ENCODE measurements at places on chromosomes 2 and 18.

DNA sequence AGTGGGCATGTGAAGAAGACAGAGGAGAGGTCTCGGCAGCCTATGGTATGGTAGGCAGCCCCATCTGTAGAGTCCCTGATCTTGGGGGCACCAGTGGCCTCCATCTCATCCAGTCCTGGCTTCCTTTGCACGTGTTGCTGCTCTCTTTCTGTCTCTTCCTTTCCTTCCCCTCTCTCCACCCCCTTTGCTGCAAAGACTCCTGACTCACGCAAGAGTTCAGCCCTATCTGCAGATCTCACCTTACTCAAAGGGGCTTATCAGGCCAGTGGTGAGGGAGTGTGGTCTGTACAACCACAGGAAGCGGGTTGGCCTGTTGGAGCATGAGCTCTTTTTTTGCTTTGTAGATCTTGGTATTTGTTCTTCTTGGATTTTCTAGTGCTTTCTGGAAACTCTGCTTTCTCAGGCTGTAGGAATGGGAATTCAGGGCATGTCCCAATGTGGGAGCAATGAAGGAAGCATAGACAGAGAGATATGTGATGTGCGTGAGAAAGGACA is 14.6 kb upstream of the NT5DC4 start:
- peak; percentile 99 for DNase-seq

GRCh38 chr2:66692521-66693054 is 257.7 kb downstream of the MEIS1 start:
- DNase-seq = no peak

- DNase-seq = no peak
Observed at GRCh38 chr2:46774499-46775228, 140.9 kb downstream of the MCFD2 start.

DNA sequence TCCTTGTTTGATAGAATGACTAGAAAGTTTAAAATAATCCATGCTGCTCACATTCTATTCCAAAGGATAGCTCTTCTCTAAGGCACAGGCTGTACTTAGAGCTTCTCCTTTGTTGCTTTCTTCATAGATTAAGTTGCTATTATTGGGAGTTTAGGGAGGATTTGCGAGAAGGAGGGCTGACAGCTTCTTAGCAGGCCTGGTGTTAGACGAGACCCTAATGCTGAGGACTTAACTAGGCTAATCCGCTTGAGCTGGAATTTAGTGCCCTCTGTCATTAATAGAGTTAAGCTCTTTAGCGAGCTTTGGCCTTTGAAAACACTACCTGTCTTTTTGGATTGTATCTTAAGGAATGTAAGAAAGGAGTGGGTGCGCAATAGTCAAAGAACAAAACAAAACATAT is 81.3 kb downstream of the MOGAT1 start:
- no peak for DNase-seq

DNA sequence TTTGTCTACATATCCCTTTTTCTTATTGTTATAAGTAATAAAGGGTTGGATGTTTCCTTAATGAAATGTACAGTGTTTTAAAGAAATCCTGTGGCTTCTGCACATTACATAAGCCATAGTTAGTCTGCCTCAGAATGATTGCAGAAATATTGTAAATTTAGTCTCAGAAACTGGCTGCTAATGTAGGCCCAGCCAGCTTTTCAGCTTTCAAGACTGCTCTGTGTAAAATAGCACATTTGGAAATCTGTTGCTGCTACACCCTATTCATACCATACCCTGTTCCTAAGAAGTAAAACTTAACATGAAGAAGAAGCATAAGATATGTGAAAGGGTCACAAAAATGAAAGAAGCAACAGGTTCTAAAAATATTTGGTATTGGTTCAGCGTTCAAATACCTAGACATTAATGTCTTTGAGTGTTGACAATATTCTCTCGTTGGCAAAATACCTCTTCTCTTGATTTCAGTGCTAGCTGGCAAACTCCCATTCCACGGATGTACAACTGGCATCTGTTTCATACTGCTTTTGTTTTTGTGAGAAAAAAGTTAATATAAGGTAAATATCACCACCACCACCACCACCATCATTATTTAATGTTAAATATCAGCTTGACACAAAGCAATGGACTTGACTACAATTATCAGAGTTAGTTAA is 19.2 kb upstream of the NCKAP1 start:
- DNase-seq = no peak

DNA sequence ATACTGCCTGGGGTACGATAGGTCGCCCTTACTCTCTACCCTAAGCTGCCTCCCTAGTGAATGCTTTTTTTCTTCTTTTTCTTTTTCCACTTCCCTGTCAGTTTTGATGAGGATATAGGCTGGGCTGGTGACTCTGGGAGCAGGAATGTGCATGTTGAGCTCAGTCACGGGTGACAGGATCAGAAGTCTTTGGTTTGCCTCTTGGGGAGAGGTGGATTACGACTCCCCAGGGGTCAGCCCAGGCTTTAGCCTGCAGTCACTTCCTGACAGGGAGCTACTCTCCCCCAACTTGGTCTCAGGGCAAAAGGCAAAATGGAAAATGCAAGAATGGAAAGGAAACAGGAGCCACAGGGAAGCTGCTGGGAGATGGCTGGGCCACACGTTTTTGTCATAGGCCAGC is 57.3 kb downstream of the THNSL2 start:
- no peak for DNase-seq

GRCh38 chr18:23640052-23640451 is 22.7 kb downstream of the ANKRD29 start:
- DNase-seq = no peak

DNA sequence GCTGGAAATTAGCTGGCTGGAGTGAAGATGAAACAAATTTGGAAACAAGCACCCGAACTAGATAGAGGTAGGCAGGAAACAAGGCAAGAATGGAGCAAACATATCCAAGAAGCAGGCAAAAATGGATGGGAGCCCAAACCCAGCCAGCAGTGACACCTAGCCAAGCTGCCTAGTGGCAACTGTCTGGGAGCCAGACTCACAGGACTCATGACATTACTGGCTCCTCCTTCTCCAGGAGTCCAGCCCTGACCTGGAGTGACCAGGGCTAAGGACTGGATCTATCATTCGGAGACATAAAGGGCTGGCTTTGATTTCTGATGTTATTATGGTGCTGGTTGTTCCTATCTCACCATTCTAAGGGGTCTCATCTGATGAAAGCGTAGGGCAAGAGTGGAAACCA is 21.3 kb upstream of the ALK start:
- DNase-seq = no peak

GRCh38 chr2:231554748-231555545 is 24.7 kb upstream of the NMUR1 start:
- peak; percentile 47 for DNase-seq

DNA sequence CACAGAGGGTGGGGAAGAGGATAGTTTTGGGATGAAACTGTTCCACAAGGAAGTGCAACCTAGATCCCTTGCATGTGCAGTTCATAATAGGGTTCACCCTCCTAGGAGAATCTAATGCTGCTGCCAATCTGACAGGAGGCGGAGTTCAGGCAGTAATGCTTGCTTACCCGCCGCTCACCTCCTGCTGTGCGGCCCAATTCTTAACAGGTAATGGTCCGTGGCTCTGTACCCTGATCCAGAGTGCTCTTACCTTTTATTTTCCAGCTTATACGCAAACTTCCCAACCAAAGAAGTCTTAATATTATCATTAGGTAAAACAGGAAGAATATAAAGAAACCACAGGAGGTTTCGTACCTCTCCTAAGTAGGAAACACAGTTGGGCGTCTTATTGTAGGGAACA is 82.7 kb upstream of the CD302 start:
- DNase-seq = no peak

GRCh38 chr2:71458413-71459083 is 5.2 kb downstream of the DYSF start:
- DNase-seq = no peak

- DNase-seq = peak; percentile 2
Observed at GRCh38 chr2:118763797-118764196, 83.7 kb downstream of the EN1 start.

- DNase-seq = no peak
Observed at GRCh38 chr2:86281066-86281700, 56.2 kb downstream of the REEP1 start.

GRCh38 chr2:70679259-70679658 is 88.7 kb downstream of the ADD2 start:
- DNase-seq = no peak

- DNase-seq = no peak
Observed at GRCh38 chr2:145025382-145025781, 505.5 kb upstream of the ZEB2 start.

DNA sequence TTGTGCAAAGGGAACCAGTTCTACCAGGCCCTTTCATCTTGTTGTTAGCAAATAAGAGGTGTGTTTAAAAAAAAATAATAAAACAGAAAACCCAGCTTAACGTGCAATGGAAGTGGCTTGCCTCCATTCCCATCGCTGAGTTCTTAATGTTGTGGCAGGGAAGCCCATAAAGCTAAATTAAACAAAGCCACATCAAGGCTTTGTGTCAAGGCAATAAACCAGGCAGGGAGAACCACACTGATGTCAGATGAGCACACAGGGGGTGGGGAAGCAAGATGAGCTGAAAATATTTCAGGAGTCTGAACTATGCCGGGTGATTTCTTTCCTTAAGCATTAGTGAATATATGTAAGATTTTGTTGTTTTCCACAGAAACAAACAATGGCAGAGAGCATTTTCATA is 73.5 kb downstream of the PHLPP1 start:
- DNase-seq = no peak

GRCh38 chr2:240125742-240126141 is 10.4 kb downstream of the COPS9 start:
- DNase-seq = no peak

DNA sequence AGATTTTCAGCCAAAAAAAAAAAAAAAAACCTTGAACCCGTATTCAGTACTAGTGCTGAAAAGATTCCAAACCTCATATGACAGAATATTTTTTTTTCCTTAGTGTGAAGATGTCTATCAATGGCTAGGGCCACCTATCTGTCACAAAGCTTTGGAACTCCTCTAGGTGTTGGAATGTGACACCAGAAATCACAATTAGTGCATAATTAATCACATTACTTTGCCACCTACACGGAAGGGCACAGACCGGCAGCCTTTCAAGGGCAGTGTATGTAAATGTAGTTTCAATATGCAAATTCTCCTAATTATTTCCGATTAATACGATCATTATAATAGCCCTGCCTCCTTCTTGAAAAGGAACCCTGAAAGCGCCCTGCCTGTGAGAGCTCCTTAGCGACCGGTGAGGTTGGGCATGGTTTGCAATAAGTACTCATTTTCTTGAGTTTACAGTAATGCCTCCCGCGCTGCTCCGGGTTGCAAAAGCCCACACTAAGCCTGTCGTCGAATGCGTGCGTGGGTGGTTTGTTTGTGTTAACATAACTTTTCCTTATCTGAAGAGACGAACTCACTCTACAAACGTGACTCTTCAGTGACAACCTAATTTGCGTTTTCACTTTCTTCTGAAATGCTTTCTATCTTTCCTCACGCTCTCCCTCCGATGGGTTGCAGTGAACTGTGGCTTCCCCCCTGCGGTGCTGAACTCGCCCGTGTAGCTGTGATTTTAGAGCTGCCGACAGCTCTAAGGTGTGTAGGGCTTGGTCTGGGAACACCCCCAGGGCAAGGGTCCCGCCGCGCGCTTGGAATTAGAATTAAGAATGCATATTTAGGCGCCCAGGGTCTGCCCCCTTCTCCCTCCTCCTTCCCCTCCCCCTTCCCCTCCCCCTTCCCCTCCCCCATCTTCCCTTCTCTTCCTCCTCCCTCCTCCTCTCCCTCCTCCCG is 765 bp upstream of the ID2 start:
- DNase-seq = peak; percentile 66

DNA sequence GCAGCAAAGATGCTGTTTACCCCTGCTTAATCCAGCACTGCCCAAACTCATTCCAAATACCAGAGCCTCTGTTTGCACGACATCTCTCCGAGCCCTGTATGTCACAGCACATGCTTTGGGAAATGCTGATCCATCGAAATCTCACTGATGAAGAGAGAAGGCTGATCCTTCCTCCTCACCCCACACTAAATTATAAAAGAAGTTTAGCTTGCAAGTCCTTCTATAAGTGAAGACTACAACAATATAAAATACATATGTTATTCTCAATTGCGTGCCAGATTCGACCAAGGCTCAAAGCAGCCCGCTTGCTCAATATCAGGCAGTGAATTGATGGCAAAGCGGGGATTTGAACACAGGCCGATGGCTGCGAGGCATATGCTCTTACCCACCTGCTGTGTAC is 30.7 kb upstream of the SLC35F6 start:
- no peak for DNase-seq

DNA sequence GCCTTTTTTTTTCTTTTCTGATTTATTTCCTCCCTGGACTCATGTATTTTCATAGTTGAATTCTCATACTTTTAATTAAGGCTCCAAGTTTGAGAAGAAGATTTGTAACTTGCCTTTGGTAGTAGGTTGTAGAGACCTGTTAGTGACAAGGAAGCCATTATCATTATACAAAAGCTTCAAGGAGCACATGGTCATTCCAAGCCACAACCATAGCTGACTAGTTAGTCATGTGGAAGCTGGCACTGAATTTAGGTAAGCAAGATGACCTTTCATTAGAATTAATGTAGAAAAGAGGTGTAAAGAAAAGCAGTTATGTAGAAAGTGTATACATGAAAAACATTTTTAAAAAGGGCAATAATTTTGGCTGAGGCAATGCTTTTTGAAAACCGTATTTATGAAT is 89.7 kb downstream of the LRP1B start:
- no peak for DNase-seq

DNA sequence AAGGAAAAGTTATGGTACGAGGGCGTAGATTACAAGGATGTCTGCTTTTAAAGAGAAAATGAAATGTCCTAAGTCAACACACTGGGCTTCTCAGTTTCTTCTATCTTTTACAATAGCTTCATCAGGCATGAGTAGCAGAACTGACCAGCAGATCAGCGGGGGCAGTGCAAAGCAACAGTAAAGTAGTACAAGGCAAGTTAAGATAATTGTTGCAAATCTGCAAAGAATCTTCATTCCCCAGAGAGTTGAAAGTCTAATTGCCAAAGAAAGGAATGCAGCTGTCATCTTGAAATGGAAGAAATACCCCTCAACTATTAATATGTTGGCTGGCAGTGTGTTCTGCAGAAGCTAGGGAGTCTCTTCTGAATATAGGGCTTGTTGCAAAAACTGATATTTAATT is 60.2 kb upstream of the SLC39A10 start:
- peak; percentile 10 for DNase-seq

DNA sequence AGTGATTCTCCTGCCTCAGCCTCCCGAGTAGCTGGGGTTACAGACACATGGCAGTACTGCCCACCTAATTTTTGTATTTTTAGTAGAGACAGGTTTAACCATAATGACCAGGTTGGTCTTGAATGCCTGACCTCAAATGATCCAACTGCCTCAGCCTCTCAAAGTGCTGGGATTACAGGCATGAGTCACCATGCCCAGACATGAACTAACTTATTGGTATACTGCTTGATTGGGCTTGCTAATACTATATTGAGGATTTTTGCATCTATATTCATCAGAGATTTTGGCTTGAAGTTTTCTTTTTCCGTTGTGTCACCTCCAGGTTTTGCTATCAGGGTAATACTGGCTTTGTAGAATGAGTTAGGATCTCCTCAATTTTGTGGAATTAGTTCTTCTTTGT is 706.1 kb upstream of the HS6ST1 start:
- no peak for DNase-seq

DNA sequence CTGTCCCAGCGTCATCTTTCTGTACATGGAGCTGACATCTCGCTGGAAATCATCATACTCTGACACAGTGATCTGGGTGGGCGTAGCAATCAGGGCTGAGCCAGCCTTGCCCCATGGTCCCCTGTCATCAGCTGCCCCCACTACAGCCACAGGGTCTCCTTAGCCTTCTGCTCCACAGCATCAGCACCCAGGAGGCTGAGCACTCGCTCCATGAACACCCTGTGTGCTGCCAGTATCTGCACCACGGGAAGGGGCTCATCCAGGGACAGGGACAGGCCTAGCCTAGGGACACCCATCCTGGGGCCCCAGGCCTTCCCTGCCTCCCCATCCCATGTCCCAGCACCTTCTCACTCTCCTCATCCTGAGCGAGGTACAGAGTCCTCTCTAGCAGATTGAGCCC is 11.4 kb downstream of the ALPG start:
- DNase-seq = no peak
